ENCODE measurements at places on chromosomes 12 and 14.
A peak's percentile ranks its signal among the peaks of the same experiment; 100 is the strongest.

DNA sequence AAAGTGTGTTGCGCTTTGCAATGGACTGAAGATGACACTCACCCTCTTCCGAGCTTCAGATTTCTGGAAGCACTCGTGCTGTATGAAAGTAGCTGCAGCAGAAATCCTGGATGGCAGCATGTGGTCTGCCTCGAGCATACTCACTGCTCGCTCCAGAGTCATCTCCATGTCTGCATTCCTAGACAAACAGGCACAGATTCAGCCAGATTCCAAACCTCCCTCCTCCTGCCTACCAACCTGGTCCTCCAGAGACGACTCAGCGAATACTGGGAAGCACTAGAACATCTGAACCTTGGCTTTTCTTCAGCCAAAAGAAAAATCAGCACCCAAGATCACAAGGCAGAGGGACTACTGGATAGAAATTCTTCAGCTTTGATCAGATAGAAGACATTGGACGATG, 27.7 kb downstream of the PKP2 start:
- no peak for DNase-seq

DNA sequence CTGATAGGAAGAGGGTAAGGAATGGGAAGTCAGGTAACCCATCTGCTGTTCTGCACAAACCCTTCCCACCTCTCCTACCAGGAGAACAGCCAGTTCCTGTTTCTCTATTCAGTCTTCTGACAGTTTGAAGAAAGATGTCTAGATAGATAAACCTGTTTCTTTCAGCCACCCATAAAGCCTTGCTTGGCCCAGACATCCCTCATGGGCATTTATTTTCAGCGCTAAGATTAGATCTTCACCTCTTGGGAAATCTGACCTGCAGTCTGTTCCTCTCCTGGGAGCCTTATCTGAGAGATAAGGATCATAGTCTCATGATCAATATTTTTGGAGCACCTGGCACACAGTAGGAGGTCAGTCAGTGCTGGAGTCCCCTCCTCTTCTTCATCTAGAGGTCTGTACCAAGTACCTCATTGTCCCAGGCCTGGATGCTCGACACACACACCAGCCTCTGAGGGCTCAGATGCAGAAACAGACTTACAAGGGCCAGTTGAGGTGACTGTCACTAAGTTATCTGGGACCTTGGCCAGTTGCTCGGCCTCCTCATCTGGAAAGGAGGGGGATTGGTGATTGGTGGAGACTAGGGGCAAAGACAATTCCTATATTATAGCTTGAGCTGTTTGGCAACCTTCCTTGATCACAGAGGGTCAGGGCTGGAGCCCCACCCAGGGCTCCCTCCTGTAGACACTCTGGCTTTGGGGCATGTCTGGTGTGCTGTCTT, 18.2 kb downstream of the ACVRL1 start:
- no peak for DNase-seq

- no peak for DNase-seq
Measured at GRCh38 chr14:37202812-37203211, 5.1 kb downstream of the MIPOL1 start.

GRCh38 chr12:72989458-72989947, 717.3 kb downstream of the TRHDE start:
- DNase-seq = no peak

DNA sequence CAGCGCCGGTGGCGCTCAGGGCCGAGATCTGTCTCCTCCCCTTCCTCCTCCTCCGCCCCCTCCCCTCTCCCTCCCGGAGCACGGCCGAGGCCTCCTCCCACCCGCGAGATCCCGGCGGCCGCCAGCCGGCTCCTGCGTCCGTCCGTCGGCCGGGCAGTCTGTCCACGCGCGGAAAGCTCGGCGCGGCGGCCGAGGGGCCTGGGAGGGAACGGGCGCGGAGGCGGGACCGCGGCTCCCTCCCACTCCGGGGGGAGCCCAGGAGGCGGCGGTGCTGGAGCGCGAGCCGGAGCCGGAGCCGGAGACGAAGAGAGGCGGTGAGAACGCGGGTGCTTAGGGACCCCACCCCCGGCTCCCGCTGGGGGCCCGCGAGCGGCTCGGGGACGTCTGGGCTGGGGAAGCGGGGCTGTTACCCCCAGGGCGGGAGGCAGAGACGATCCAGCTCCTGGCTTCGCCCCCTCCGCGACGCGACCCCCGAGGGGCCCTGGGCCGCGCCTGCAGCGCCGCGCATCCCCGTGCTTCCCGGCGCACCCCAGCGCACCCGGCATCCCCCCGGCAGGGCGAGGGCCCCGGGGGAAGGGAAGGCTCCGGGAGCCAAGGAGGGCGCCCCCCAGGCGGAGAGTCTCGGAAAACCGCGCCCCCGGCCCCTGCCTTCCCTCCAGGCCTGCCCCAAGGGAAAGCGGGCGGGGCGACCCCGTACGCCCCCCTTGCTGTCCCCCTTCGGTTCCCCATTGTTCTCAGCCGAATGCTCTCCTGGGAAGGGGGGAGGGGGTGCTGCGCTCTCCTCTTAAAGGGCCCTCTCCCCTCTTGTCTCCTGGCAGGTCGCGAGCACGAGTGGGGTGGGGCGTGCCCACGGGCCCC, at the start of gene DTX1:
TSS of gene DTX1 (plus strand) at position 100 of the 858 bp plus-strand sequence. CDS start 1,463 bp downstream, outside the sequence.
- no peak for DNase-seq

- DNase-seq = no peak
Measured at GRCh38 chr14:22465201-22465840, 123.7 kb downstream of the DAD1 start.

GRCh38 chr14:34340025-34340625, 121.9 kb downstream of the SPTSSA start:
- DNase-seq = no peak

- no peak for DNase-seq
Measured at GRCh38 chr14:102629808-102630350, 37.4 kb downstream of the RCOR1 start.

GRCh38 chr12:131209082-131210070, 255.7 kb downstream of the ADGRD1 start:
- DNase-seq = no peak

DNA sequence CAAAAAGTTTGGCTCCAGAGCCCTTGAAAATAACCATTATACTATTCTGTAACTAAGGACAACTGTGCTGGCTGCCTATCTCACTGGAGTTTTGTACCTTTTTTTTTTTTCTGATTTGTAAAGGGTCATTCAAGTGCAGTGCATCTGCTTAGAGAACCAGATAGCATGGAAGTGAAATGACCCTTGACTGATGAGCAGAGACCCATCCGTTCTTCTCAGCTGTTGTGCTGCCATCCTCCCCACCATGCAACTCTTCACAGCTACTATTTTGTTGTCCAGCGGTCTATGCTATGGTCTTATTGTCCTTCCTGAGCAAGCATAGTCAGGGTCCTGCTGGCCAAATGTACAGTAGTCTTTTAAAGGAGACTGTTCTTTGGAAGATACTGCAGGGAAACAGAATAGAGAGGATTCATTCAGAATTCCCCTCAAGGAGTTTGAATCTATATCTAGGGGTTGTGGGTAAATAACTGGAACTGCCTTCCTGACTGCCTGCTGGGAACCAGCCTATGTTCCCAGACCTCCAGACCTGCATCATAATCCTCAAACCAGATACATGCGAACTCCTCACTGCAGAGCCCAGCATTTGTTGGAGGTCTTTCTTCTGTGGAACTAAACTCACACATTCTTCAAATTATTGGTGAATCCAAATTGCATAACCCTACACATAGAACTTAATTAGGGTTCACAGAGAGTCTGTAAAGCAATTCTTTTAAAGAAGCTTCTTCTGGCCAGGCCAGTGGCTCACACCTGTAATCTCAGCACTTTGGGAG, 41.1 kb downstream of the GPR19 start:
- DNase-seq = no peak

GRCh38 chr14:48350971-48351370, 675.6 kb upstream of the MDGA2 start:
- no peak for DNase-seq

DNA sequence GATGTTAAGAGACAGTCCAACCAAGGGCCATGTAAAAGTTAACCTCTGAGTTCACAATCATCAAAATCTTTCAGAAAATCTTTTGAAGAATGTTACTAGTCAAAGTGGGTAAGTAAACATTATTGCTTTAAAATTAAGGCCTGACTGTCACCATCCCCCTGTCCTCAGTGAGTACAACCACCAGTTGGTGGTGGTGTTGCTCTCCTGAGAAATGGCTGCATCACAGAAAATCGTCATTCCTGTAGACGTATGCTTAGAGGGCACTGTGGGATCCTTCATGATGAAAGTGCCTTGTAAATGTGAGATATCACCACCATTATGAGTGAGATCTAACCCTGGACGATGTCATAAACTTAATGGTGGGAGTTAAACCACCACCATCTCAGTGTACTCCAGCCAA, 451.2 kb downstream of the RPS29 start:
- DNase-seq = peak; percentile 6

- peak; percentile 97 for DNase-seq
Measured at GRCh38 chr12:108633534-108634248, at the start of gene SELPLG. Gene SELPLG (minus strand): TSS chr12:108633894. CDS start chr12:108624307, 9,587 bp downstream.

DNA sequence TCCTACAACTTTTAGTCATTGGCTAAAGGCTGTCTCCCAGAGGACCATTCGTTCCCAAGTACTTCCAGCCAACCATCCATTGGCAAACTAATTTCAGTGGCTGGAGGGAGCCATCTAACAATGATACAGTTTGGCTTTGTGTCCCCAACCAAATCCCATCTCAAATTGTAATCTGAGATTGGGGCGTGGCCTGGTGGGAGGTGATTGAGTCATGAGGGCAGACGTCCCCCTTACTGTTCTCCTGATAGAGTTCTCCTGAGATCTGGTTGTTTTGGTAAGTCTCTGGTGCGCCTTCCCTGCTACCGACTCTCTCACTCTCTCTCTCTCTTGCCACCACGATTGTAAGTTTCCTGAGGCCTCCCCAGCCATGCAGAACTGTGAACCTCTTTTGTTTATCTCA, 99.7 kb upstream of the FUT8 start:
- DNase-seq = no peak

DNA sequence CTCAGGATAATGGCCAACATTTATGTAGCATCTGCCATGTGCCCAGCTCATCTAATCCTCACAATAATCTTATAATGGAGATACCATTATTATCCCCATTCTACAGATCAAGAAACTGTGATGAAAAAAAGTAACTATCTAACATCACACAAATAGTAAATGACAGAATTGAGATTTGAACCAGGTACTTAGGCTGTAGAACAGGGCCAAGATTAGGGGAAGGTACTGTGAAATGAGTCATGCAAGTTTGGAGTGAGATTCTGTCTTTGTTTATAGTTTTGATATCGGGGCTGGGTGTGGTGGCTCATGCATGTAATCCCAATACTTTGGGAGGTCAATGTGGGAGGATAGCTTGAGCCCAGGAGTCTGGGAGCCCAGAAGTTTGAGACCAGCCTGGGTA, 1.3 kb upstream of the GNPTAB start:
- DNase-seq = no peak

- DNase-seq = peak; percentile 54
Measured at GRCh38 chr12:102300824-102301461, 103.3 kb upstream of the PMCH start.

GRCh38 chr12:53474819-53475218, 22.9 kb downstream of the PCBP2 start:
- no peak for DNase-seq

DNA sequence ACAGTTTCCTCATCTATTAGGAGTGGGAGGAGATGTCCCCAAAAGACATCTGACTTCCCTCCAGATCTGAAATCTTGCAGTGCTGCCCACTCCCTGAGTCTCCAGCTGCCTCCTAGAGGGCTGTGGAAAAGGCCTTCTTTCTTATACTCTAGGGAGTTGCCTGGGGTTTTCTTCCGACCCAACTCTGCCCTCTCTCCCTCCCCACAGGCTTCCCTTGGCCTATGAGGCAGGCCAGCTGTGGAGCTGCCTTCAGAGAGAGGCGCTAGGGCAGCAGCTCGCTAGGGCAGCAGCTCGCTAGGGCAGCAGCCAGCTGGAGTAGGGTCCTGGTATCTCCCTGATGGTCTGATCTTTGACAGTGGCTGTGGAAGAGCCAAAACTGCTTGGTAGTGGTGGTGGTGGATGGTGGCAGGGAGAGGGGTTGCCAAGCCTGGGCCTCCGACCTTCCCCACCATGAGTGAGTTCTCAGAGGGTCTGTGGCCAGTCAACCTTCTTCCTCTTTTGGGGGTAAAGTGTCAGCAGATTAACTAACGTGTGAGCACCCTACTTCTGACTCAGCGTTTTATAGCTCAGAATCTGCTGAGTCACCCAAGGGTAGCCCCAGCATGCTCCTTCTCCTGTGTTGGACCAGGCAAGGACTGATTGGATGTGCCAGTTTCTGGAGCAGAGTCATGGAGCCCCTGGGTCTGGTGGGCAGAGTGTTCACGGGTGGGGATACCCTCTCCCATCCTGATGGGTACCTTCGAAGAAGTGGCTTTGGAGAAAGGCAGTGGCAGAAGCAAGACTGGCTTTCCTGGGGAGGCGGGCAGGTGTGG, 2.3 kb downstream of the SLC48A1 start:
- peak; percentile 35 for DNase-seq

DNA sequence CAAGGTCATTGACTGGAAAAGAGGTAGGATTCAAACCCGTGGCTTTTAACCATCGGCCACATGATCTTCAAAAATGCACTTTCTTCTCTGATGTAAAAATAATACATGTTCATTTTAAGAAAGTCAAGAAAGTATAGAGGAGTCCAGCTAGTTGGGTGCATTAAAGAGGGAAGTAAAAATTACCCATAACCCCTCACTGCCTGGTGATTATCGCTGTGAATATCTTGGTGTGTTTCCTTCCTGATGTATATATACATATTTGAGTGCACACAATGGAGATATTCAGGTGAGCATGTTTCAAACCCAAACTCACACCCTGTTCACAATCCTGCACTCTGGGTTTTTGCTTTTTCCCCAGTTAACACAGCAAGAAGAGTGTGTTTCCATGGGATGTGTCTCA, 47.5 kb upstream of the OAS1 start:
- DNase-seq = no peak

- DNase-seq = no peak
Measured at GRCh38 chr14:101836135-101836534, 74.6 kb downstream of the PPP2R5C start.

GRCh38 chr12:40146800-40147797, 41.2 kb upstream of the SLC2A13 start:
- DNase-seq = no peak

DNA sequence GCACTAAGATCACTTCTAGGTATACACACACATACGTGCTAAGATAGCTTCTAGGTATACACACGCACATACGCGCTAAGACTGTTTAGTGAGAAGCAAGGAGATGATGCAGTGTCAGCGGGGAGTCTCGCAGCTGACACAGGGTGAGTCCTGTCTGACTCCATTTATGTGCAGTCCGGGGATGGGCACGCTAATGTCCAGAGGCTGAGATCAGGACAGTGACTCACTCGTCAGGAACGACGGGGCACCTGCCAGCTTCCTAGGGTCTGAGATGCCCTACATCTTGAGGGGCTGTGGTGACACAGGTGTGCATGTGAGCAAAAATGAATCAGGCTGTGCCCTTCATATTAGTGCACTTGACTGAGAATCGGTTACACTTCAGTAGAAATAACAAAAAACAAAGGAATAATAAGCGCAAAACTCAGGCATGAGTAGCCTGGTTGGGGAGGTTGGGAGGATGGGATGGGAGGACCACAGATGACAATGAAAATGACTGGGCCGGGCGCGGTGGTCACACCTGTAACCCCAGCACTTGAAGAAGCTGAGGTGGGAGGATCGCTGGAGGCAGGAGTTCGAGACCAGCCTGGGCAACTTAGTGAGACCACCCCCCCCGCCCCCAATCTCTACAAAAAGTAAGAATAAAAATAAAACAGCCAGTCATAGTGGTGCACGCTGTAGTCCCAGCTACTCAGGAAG, 29.1 kb upstream of the ULK1 start:
- no peak for DNase-seq

Measured in NAMALWA (cell line).